RPMI7951 (cell line): ENCODE measurements at places on chromosomes 2 and 18.
A peak's percentile ranks its signal among the peaks of the same experiment; 100 is the strongest.

DNA sequence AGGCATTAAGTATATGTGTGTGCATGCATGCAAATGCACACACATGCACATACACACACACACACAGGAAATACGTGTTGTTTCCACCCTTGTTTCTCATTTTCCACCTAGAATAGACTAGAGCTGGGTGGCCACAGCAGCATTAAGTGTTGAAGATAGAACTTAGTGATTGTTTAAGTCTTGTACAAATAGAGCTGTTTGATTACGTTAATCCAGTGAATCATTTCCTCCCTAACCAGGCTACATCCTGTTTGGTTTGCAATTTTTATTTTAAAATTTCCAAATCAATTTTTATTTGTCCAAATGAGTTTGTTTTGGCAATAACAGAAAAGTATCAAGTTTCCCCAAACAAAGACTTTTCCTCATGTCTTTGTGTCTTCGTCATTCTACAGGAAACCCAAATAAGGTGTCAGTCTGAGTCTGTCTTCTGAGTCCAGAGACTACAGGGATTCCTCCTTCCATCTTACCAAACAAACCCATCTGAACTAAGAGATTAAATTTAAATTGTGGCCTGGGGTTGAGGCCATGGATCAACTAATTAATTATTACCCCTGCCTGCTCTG lies 74.6 kb upstream of the GALNT5 start:
- DNase-seq = peak; percentile 83

- peak; percentile 3 for DNase-seq
These were observed 487.4 kb downstream of the ZEB2 start for GRCh38 chr2:144032566-144032965.

GRCh38 chr18:59047321-59048047 lies 92.2 kb upstream of the SEC11C start:
- DNase-seq = no peak

- DNase-seq = no peak
These were observed 3.2 kb downstream of the CNNM3 start for GRCh38 chr2:96819128-96819875.

- DNase-seq = peak; percentile 40
These were observed 78.6 kb downstream of the SATB2 start for GRCh38 chr2:199378948-199379650.
